Thyroid gland (tissue), 4 donors: ENCODE measurements at places on chromosomes 4 and X. TPM values are rescaled to one million over a fixed set of nuclear protein-coding genes. Genes with fewer than 3 reads are reported as not detected.

IL21 gene
- not detected for total RNA-seq

C4orf36 gene
- total RNA-seq = 2.3 TPM

GRCh38 chrX:9997524-9997923 is 30.4 kb downstream of the CLDN34 start:
- H3K4me1 ChIP-seq = no peaks in the 10 kb centered on the region
- DNase-seq = no peak
- no peaks in the 10 kb centered on the region for H3K27me3 ChIP-seq
- no peaks in the 10 kb centered on the region for H3K36me3 ChIP-seq
- H3K27ac ChIP-seq = no peak overlapping the region
- H3K4me3 ChIP-seq = no peak overlapping the region

DNA sequence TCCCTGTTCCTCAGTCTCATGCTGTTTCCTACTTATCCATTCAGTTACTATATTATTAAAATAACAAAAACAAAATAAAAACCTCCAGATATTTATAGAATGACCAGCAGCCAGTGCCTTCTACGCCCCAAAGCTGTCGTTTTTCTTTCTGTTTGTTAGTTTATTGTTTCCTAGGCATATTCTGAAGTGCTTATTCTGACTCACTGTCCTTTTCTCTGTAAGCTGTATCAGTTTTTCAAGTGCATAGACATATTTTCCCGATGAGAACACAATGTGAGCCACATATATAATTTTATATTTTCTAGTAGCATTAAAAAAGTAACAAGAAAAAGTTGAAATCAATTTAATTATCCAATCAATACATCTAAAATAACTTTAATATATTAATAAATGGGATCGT is 2158.6 kb upstream of the TENM3 start:
- no peaks in the 10 kb centered on the region for H3K27me3 ChIP-seq
- H3K4me3 ChIP-seq = no peak overlapping the region
- H3K36me3 ChIP-seq = no peaks in the 10 kb centered on the region
- no peaks in the 10 kb centered on the region for H3K4me1 ChIP-seq
- no peak for DNase-seq

GRCh38 chrX:76517544-76517943 is 90.0 kb downstream of the MAGEE1 start:
- H3K27ac ChIP-seq = no peak overlapping the region
- no peaks in the 10 kb centered on the region for H3K36me3 ChIP-seq
- no peak for DNase-seq
- no peak overlapping the region for H3K4me3 ChIP-seq
- no peaks in the 10 kb centered on the region for H3K4me1 ChIP-seq
- H3K27me3 ChIP-seq = no peaks in the 10 kb centered on the region

DNA sequence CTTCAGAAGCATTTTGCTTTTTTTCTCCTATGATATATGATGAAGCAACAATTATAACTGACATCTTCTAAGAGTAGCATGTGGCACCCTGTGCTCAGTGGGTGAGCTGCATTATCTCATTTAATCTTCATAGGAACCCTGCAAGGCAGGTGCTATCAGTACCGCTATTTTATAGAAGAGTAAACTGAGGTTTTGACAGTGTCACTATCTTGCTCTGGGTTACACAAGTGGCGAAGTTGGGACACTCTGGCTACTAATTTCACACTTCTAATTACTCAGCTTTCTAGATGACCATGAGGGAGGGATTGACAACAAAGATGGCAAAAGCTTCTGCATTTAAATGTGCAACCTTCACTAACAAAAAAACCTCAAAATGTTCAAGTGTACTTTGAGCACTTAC is 76.9 kb upstream of the CAMK2D start:
- no peaks in the 10 kb centered on the region for H3K36me3 ChIP-seq
- no peak for DNase-seq
- no peak overlapping the region for H3K4me3 ChIP-seq
- H3K4me1 ChIP-seq = no peaks in the 10 kb centered on the region

- DNase-seq = no peak
- no peaks in the 10 kb centered on the region for H3K36me3 ChIP-seq
- no peaks in the 10 kb centered on the region for H3K27me3 ChIP-seq
- H3K27ac ChIP-seq = no peak overlapping the region
Observed at GRCh38 chrX:136157187-136157586, 9.9 kb downstream of the FHL1 start.

- no peaks in the 10 kb centered on the region for H3K36me3 ChIP-seq
- no peaks in the 10 kb centered on the region for H3K27me3 ChIP-seq
- H3K27ac ChIP-seq = no peak overlapping the region
- H3K4me3 ChIP-seq = no peak overlapping the region
- no peaks in the 10 kb centered on the region for H3K4me1 ChIP-seq
Observed at GRCh38 chrX:96311366-96311765, 373.3 kb upstream of the DIAPH2 start.

GRCh38 chr4:7425591-7426468 is 8.9 kb downstream of the PSAPL1 start:
- no peak overlapping the region for H3K4me3 ChIP-seq
- no peak overlapping the region for H3K27ac ChIP-seq
- H3K27me3 ChIP-seq = no peaks in the 10 kb centered on the region
- no peaks in the 10 kb centered on the region for H3K36me3 ChIP-seq
- peaks cover 3% of the 10 kb centered on the region for H3K4me1 ChIP-seq
